CD4-positive, alpha-beta T cell treated with Interleukin-15 for 1 hour (primary cell): ENCODE measurements at places on chromosomes 13 and 19.

DNA sequence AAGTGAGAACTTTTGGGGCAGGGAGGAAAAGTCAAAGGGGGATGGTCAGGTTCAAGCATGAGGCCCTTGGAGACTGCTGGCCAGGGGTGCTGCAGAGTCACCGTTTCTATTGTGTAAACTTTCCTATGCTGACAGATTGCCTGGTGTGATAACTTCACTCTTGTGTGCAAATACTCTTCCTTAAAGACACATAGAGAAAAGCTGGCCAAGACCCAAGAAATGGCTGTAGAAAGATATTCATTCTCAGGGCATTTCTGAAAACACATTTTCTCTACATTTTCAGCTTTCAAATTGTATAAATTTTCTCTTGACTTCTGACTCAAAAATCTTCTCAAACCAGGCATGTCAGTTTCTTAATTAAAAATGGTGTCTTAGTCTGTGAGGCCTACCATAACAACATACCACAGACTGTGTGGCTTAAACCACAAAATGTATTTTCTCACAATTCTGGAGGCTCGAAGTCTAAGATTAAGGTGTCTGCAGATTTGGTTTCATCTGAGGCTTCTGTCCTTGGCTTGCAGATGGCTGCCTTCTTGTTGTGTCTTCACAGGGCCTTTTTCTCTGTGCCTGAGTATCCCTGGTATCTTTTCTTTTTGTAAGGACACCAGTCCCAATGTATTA, 304.5 kb downstream of the KCNRG start:
- no peak for DNase-seq

DNA sequence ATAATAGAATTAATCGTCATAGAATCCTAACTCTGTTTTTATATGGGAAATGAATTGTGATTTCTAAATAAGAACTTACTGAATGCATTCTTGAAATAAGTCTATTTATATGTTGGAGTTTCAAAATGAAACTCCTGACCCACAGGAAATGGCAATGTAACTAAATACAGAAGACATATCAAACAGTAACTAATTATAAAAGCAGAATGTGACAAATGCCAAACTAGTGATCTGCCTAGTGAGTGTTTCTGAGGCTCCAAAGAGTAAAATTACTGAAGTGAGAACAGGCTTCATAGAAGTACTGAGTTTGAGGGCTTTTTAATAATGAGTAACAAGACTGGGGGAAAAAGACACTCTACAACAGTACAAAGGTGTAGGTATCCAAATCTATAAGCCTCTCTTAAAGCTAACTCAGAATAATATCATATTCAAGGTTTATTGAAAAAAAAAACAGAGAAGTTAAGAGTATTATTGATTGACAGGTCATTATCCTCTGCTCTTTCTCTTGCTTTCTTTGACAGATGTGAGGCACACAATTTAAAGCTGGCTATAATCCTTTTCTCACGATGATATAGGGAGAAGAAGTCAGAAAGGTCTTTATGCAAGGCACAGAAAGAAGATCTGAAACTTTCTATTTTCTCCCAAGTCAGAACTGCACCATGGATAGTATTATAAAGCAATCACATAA, 17.4 kb upstream of the ATXN8OS start:
- DNase-seq: no peak

DNA sequence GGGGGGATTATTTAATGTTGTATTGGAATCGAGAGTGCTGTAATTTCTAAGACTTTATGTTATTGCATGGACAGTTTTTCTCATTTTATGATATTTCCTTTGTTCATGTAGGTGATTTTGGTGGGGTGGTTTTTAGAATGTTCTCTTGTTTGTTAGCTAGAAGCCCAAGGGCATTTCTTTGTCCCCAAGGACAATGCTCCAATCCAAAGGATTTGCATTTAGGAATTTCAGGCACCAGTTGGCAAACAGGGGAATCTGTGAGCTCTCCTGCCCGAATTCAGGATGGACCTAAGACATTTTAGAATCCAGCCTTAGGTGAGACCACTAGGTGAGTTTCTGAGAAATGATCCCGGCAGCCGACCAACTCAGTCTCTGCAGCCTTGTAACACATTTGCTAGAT, 324.9 kb downstream of the KCNRG start:
- no peak for DNase-seq

- DNase-seq: no peak
Measured at GRCh38 chr13:21534760-21535159, 69.2 kb downstream of the MICU2 start.

DNA sequence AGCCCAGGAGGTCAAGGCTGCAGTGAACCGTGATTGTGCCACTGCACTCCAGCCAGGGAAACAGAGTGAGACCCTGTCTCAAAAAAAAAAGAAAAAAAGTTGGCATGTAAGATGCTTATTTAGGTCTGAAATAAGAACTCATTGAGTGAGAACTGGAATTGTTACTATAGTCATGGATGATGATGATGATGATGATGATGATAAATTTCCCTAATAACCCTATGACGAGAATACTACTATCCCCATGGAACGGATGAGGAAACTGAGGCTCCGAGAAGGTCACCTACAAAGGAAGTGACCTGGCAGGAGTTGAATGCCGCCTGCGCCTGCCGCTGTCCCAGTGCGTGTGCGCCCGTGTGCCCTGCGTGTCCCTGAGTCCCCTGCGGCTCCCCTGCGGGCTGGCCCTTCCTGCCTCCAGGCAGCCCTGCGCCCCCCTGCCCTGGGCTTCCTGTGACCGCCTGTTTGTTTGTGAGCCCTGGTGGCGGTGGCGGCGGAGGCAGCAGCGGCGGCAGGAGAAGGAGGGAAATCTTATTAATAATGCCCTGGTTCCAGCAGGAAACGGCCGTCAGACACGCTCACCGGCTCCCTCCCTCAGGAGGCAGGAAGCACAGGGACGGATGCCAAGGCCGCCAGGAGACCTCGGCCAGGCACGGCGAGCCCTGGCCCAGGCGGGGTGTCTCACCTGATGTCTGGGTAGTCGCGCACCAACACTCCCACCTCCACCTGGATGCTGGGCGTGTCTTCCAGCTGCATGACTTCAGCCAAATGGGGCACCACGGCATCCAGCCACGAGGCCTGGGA, 29.6 kb downstream of the EXOC3L2 start:
- no peak for DNase-seq

DNA sequence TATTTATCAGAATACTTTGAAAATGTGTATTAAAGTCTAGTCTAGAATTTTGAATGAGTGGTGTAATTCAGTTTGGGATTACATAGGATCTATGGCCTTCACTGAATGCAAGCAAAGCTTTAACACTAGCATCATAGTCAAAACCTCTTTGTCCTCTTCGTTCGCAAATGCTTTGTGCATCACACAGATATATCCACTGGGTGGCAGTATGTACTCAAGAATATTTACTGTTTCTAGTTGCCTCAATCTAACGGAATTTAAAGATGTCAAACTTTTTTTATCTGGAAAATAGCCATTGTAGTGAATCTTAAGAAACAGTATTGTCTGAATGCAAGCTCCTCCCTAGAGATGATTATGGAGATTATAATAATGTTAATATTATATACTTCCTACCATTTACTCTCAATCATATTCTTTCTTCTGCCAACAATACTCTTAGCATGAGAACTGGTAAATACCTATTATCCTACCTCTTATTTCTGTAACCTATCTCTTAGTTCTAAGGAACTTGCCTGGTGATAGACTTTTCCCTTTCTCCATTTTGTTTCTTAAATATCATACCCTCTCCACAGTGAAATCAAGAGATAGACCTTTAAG, 25.8 kb downstream of the LACC1 start:
- DNase-seq: no peak

GRCh38 chr19:8569066-8569771, 8.0 kb downstream of the MYO1F start:
- peak; percentile 87 for DNase-seq
